ENCODE measurements at places on chromosomes 11 and 22. TPM values are rescaled to one million over a fixed set of nuclear protein-coding genes. Genes with fewer than 3 reads are reported as not detected.
A peak's percentile ranks its signal among the peaks of the same experiment; 100 is the strongest.

The CNIH2 gene
- total RNA-seq, result 0.86 TPM

DNA sequence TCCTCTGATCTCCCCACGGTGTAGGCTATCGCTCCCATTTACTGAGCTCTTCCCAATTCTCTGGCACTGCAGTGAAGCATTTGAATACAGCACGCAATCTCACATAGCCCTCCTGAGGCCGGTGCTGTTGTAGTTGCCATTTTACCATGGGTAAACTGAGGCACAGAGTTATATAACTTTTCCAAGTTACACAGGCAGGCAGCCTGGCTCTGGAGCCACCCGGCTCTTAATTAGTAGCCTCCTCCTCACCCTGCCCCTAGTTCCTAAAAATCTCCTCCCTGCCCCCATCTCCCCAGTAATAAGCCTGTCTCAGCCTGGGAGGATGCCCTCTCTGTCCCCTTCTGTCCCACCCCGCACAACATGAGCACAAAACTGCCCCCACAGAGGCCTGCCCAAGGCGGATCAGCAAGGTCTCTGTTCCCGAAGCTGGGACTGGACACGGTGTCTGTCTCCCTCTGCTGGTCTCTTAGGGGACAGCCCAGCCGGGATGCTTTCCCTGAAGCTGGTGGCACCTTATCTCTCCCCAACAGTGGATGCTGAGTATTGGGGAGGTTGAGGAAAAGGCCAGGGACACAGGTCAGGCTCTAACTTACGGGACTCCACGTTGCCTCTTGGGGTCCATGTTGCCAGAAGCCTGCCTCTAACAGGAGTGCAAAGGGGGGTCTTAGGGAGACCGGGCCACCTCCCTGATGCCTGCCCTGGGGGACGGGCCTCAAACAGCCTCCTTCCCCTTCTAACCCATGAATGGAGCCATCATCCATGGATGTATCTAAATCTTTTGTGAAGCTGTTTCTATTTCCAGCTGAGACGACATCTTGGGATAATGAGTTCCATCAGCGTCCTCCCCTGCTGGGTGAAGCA is 9.1 kb upstream of the CLCF1 start:
- peak; percentile 72 for DNase-seq

GRCh38 chr11:62892077-62892922 is 11.6 kb downstream of the SLC3A2 start:
- no peak for DNase-seq

GRCh38 chr11:126700768-126701519 is 299.6 kb downstream of the KIRREL3 start:
- DNase-seq, result no peak

The OPCML gene
- not detected for total RNA-seq

DNA sequence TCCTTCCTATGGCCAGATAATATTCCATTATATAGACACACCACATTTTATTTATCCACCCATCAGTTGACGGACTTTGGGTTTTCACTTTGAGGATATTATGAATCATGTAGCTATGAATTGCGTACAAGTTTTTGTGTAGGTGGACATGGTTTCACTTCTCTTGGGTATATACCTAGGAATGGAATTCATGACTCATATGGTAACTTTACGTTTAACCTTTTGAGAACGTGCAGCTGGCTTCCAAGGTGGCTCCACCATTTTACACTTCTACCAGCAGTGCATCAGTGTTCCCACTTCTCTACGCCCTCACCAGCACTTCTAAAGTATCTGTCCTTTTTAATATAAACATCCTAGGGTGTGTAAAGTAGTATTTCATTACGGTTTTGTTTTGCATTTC is 112.0 kb downstream of the PLEKHA7 start:
- no peak for DNase-seq

GRCh38 chr22:24170188-24170587 is 11.1 kb upstream of the SUSD2 start:
- no peak for DNase-seq

DNA sequence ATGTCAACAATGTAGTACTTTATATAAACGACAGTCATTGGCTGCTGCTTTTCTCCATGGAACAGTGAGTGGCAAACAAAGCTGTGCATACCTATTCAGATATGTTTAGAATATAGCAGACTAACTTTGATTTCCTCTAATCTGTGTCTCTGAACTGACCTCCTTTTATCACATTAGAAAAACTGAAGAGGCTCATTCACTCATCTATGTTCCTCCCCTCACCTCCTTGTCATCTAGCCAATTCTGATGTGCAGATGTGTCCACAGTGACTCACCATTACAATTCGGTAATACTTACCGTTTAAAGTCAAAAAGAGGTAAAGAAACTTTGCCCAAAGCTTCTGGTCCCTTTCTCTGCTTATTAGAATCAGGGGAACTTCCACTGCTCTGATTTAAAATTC is 51.5 kb upstream of the RPS13 start:
- peak; percentile 15 for DNase-seq

GRCh38 chr11:1943977-1944376 is 3.2 kb upstream of the MRPL23 start:
- peak; percentile 71 for DNase-seq

DNA sequence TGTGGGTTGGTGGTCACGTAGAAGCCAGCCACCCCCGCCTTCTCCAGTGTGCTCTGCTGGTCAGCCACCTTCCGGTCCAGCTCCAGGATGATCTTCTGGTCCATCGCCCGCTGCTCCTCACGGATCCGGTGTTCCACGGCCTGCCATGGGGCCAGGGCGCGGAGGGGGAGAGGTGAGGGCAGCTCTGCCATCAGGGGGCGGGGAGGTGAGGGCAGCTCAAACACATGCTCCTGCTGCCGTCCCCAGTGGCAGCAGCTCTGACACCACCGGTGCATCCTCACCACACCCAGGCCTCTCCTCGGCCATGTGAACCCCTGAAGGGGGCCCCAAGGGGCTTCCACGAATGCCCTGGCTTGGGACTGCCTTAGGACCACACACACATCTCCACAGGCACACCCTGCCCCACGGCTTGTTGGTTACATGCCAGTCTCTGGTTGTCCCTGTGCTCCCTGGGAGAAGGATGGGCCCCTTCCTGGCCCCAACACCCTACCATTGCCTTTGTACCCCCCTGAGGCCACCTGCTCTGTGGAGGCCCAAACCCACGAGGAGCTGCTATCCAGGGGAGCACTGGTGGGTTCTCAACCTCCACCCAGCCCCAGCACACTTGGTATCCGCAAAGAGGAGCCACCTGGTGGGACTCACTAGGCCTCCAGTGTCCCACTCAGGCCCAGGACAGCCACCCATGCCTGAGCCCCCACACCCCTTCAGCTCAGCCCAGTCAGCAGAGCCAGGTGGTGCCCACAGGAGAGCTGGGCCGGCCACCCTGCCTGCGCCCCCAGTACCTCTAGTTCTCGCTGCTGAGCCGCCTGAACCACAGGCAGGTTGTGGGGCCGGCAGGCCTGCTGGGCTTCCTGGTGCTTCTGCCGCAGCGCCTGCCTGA is 4.3 kb downstream of the DGCR6L start:
- DNase-seq, result no peak

The TIRAP gene
- 5.0 TPM for total RNA-seq

Data from LHCN-M2 (cell line).